Effector CD8-positive, alpha-beta T cell (primary cell): ENCODE measurements at places on chromosomes 1 and 21.

- DNase-seq, result no peak
Observed at GRCh38 chr1:108079440-108080025, 114.6 kb upstream of the VAV3 start.

DNA sequence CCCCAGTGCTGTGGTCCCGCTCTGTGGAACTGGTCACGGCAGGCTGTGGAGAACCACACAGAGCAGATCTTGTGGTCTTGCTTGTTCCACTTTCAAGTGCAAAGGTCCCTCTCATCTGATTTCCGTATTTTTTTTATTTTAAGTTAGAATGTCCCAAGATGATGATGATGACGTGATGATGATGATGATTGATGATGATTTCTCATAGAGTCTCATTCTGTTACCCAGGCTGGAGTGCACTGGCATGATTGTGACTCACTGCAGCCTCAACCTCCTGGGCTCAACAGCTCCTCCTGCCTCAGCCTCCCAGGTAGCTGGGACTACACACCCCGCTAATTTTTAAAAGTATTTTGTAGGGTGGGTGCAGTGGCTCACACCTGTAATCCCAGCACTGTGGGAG, 12.2 kb downstream of the EVA1C start:
- no peak for DNase-seq

GRCh38 chr1:43509007-43509739, 21.5 kb upstream of the PTPRF start:
- DNase-seq, result no peak

DNA sequence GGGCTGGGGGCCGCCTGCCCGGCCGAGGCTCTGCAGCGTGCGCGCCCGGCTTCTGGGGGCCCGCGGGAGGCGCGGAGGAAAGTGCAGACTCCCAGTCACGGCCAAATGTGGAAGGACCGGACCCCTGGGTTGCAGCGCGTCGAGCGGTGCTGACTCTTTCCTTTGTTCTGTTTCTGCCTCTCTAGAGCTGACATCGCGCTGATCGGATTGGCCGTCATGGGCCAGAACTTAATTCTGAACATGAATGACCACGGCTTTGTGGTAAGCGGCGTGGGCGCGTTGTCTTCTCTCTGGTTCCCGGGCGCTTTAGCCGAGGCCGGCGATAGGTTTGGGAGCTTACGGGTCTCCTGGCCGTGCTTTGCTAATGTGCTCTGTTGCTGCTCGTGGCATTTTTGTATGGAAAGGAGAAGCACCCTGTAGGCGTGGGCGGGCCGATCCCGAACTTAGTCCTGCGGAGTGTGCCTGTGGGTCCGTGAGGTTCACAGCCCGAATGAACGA, 629 bp downstream of the PGD start:
- DNase-seq, result no peak

GRCh38 chr1:115953180-115953579, 23.1 kb upstream of the SLC22A15 start:
- DNase-seq, result no peak

GRCh38 chr1:219686171-219686570, 73.3 kb upstream of the ZC3H11B start:
- no peak for DNase-seq

GRCh38 chr1:185551008-185551407, 183.2 kb upstream of the HMCN1 start:
- DNase-seq, result no peak

- DNase-seq, result no peak
Observed at GRCh38 chr1:194830387-194830786, 1644.0 kb upstream of the B3GALT2 start.

- no peak for DNase-seq
Observed at GRCh38 chr1:165824269-165824643, 3.2 kb upstream of the UCK2 start.

- DNase-seq, result no peak
Observed at GRCh38 chr1:41918450-41919043, at the start of gene HIVEP3. Gene HIVEP3, minus strand, starts transcription at chr1:41918922.

DNA sequence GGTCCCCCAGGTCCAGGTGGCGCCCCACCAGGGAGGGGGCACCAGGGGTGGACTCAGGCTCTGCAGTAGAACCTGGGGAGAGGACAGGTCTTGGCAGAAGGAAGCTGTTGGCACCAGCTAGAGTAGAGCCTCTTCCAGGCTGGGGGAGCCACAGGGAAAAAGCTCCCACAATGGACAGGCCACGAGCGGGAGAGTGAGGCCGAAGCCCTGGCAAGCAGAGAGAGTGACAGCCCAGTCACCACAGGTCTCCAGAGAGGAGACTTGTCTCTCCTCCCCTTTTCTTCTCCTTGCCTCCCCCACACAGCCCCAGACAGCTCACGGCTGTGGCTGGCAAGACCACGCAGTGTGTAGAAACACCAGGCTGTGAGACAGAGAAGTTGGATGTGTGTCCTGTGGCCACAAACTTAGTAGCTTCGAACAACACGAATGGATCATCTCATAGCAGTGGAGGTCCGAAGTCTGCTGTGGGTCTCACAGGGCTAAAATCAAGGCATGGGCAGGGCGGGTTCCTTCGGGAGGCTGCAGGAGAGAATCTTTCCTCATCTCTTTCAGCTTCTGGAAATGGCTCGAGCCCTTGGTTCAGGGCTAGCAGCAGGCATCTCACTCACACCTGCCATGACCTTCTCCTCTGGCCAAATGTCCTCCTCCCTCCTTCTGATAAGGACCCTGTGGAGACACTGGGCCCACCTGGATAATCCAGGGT, 3.3 kb downstream of the KRTAP12-4 start:
- DNase-seq, result no peak

- DNase-seq, result no peak
Observed at GRCh38 chr1:240794046-240794843, 182.3 kb upstream of the GREM2 start.

- no peak for DNase-seq
Observed at GRCh38 chr1:231724876-231725647, 98.5 kb downstream of the DISC1 start.

- no peak for DNase-seq
Observed at GRCh38 chr1:1169429-1170214, 4.1 kb upstream of the TTLL10 start.

DNA sequence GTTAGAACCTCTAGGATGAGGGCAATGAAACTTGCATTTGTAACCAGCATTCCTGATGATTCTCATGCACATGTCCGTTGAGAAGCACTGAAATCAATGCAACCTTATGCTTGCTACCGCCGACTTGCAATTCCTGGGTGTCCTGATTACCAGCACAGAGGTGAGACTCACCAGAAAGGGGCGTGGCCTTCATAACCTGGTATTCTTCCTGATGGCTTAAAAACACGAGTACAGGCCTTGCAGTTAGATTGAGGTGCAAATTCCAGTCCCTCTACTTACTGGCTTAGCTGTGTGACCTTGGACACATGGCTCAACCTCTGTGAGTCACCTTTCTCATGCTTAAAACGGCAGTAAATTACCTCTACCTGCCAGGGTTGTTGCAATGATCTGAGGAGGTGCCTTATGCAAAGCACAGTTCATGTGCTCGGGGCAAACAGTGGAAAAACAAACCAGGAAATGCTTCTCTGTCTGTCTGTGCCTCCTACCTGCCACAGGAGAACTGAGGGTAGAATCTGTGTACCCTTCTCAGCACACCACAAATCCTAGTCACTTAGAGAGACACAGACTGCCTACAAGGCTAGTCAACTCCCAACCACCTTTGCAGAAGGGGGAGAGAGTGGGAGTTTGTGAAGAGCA, 39.1 kb upstream of the ECE1 start:
- DNase-seq, result no peak

DNA sequence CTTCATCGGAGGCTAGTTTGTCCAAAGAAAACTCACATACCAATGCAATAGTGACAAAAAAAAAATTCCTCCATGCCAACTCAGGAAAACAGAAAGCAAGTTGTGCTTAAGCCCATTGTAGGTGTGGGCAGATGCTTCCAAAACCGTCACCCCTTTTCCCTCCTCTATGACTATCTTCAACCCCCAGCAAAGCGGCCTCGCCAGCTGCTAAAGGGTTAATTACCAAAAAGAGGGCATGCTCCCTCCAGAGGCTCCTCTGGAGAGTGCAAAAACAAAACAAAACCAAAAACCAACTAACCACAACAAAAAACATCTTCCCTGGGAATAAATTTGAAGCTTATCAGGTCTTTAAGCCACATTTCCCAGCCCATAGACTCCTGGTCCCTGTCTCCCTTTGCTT, 1.2 kb downstream of the LMOD1 start:
- DNase-seq, result no peak

DNA sequence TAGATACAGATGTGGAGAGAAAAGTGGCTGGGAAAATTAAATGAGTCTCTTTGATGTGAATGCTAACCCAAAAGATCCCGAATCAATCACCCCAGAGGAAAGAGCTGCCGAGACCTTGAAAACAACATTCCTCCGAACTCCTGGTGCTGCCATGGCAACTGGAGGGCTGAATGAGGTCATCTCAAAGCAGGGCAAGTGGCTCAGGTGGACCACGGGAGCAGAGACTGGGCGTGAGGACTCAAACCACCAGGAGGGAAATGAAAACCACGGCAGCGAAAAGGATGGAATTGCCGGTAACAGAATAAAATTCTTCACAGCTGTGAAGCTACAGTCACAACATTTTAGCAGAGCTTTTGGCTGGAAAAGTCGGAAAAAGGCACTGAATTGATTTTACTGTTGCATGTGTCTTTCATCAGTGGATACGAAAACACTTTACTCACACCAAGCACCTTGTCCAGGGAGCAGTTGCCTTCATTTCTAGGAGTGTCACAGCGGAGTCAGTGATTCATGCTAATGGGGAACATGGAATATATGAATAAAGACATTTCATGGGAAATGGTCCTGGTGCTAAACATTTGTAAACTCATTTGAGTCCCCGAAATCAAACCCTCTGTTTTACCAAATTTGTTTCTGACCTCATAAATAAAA, 23.2 kb upstream of the BECN2 start:
- DNase-seq, result no peak

- no peak for DNase-seq
Observed at GRCh38 chr21:45266518-45267389, 20.9 kb downstream of the POFUT2 start.

DNA sequence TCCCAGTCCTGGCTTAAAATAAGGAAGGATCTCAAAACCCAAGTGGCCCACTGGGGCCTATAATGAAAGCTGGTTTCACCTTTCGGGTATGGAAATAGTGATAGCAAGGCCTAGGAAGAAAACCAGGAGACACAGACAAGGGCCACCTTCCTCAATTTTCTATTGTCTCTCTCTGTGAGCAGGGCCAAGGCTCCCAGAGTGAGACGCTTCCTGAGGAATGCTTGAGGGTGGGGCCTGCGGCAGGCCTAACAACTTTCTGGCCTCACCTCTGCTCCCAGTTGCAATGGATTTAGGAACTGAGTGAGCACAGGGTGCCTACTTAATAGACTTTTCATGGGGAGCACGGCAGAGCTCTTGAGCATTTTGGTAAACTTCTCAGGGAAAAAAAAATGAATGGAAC, 300.9 kb downstream of the ASTN1 start:
- DNase-seq, result no peak

DNA sequence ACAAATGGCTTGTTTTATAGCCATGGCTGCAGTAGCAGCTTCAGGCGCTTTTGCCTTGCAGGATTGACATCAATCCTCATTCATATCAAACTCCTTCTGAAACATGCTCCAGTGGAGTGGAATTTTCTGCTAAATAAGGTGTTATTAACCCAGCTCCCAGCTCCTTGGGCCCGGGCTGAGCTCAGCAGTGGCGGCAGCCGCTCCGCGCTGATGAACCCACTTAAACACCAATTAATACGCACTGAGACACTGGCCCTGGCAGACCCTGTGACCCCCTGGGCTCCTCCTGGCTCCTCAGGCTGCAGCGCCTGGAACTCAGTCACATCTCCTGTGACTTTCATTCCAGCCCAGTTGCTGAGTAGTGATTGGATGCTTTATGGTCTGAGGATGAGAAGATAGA, 137.4 kb upstream of the GRIK3 start:
- DNase-seq, result no peak

DNA sequence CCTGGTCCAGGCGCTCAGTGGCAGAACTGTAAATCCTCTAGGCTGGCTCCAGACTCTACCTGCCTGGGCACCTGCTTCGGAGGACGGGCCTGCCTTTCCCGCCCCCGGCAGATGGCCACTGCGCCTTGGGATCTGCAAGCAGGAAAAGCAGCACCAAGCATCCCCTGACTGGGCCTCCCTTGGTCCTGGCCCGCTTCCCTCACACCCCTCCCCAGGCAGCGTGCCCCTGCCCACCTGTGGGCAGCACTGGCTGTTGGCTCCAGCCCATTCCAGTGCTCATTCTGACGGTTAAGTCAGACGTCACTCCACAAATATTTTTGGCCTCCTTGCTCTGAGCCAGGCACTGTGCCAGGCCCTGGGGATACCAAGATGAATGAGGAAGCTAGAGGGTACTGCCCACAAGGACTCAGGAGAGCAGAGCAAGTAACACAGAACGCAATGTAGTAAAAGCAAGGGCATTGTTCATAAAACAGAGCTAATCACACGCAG, 22.0 kb upstream of the BLACAT1 start:
- DNase-seq, result no peak

- DNase-seq, result no peak
Observed at GRCh38 chr1:115340879-115341278, 2.8 kb upstream of the NGF start.

- no peak for DNase-seq
Observed at GRCh38 chr1:40627987-40628902, 37.2 kb downstream of the RIMS3 start.

GRCh38 chr21:16569679-16570078, 839.9 kb downstream of the USP25 start:
- no peak for DNase-seq

DNA sequence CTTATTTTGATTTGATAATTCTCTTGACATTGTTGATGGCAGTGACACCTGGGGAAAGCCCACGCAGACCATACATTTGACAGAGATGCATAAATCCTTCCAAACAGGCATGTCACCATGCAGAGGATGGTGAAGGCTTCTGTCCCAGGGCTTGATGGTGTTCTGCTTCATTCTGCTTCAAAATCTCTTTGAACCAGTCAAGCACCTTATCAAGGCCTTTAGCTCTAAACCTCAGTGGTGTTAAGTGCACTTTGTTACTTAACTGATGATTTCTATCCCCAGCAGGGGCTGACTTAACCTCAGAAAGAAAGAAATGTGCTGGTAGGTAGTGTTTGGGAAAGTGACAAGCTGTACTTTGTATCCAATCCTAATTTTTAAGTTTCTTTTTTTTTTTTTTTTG, 81.1 kb downstream of the RRAGC start:
- DNase-seq, result no peak
